ENCODE measurements at places on chromosomes 4 and X.

DNA sequence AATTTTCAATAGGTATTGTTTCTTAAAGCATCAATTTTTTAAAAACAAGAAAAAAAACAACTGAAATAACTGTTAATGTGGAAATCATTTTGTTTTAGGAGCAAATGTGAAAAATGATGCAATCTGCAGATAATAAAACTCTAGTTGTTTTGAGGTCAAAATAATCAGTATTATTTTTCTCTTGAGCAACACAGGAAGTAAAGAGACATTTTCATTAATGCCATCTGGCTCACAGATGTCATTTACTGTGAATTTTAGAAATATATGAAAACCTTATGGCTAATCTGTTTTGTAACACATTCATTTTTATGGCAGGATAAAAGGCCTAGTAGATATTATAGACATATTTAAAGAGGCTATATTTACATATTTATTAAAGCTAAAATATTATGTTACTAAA is 141.6 kb downstream of the PCDH18 start:
- DNase-seq, result no peak

- DNase-seq, result no peak
Measured at GRCh38 chrX:22053481-22053880, 21.4 kb downstream of the PHEX start.

DNA sequence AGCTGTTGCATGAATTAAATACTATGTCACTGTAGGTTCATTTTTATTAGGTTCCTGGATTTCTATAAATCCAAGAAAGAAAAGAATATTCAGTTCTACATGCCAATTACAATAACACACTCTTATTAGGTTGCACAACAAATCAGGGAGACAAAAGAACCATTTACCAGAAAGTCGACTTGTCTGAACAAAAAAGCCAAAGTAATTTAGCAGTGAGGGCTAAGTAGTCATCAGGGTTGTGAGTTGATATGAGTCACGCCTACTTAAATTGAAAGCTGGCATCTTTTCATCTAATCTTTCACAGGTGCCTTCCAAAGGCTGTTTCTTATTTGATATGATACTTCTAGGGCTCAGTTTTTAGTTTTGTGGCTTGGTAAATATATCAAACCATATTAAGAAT is 25.4 kb upstream of the GNRHR start:
- no peak for DNase-seq

- DNase-seq, result no peak
Measured at GRCh38 chr4:128831531-128832242, 22.2 kb downstream of the JADE1 start.

- DNase-seq, result no peak
Measured at GRCh38 chr4:155245105-155245504, 36.7 kb downstream of the NPY2R start.

- DNase-seq, result no peak
Measured at GRCh38 chr4:26356081-26356501, 35.3 kb downstream of the RBPJ start.

GRCh38 chrX:150212672-150213480 is 150.2 kb upstream of the MAMLD1 start:
- no peak for DNase-seq

DNA sequence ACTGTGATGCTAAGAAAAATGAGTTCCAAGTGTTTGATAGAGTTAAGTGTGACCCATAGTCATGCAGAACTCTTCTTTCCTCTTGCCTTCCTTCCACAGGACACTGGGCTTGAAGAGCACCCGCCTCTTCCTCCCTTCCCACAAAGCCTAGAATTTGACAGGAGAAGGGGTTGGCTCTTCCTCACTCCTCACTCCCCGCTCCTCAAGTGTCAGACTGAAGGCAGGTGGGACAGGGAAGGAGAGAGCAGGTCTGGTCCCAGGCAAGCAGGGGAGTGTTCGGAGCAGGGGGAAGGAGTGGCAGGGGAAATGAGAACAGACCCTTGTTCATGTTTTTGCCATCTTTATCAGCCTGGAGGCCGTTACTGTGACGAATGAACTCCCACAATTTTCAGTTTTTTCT is 10.7 kb downstream of the MAGED2 start:
- no peak for DNase-seq

DNA sequence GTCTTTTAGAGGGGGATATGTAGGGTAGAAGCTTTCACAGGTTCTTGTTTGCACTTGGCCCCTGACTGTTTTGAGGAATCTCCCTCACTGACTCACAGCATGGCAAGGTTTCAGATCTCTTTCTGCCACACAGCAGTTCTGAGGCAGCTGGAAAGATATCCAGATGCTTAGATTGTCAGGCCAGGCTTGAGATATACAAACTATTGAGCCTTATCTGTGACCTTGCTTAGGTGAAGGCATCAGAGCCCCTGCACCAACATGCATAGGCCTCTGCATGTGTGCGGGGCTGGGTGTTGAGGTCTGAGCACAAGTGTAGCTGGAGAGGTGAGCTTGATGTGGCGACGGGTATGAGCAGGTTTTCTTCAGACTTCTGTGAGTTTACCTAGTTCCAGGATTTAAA is 80.9 kb upstream of the MSANTD1 start:
- no peak for DNase-seq

DNA sequence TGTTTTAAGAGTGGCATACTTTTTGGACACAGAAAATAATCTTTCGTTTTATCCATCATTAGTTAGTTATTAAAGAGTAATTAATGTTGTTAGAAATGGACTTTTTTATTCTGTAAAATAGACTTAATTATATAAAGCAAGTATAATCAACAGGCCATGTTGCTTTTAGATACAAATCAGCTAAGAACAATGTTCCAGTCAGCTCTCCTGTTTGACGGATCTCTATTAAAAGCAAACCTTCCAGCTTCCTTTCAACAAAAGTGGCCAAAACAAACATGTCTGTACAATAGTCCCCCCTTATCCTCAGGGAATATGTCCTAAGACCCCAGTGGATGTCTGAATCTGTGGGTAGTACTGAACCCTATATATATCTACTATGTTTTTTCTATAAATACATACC is 4.9 kb upstream of the SLC10A4 start:
- no peak for DNase-seq

DNA sequence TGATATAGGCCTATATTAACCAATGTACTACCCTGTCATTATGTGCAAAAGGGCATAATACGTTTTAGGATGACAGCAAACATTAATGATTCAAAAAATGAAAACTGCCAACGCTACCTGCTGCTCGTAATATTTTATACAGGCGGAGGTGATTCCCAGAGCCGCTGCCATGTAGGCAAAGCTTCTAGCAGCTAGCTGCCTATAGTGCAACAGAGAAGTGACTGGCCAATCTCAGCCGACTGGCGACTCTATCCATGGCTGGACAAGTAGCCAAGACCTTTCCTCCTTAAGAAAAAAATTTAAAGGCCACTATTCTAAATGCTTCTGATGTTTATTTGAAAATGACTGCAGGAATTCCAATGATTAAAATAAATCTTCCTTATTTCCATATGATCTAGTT is 1.9 kb downstream of the PPARGC1A start:
- DNase-seq, result no peak

DNA sequence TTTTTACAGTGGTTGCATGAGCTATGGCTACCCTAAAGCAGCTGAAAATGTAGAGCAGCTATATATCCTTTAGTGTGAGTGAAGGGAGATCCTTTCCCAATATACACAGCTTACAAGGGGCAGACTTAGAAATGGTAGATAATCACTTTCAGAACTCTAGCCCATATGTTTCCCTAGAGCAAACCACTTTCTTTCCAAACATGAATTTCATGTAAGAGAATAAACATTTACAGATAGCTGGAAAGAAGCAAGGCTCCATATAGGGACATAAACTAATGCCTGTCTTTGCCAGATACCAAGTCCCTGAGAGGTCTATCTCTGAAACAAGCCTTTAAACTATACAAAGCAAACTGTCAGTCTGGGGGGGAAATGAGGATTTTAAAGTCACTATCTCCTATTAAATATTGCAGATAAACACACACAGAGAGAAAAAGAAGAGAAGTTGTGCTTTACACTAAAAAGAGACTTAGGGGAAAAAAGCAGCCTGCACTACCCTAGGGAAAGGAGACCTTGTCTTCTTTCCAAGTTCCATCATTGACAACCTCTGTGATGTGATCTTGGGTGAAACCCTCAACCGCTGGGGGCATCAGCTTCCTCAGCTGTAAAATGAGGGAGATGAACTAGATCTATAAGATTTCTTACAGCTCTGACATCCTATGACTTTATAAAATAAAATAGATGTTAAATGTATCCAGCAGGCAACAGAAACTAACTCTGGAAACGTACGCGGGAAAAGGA is 73.6 kb downstream of the TMEM156 start:
- DNase-seq, result no peak

GRCh38 chr4:100062921-100063320 is 112.8 kb upstream of the H2AZ1 start:
- DNase-seq, result no peak

DNA sequence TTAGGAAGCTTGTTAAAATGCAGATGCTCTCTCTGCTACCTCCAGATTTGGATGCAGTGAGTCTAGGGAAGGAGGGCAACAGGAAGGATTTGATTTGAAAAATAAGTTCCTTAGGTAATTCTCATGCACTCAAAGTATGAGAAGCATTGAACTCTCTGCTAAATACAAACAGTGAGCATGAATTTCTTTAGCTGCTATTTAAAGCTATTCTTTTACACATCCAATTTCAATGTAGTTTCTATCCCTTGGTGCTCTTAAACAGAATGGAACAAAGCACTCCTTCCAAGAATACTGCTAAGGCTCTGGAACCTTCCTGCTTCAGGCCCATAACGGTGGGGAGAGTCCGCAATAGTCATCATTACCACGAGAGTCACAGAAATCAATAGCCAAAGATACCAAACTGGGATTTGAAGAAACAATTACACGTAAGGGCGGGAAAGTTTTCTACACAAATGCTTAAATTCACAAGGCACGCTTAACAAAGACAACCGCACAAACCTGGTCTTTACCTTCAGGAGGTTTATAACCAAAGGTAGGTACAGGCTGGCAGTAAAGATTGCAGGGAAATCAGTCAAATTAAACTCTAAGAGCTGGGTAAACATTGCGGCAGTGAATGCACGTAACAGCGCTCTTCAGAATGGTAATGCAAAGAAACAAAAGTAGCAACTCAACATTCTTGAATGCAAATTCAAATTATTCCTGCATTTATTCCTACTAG is 123.2 kb upstream of the NAP1L5 start:
- no peak for DNase-seq

GRCh38 chr4:82201303-82201702 is 172.5 kb downstream of the HNRNPD start:
- DNase-seq, result no peak

GRCh38 chr4:71334465-71334882 is 4.3 kb upstream of the SLC4A4 start:
- no peak for DNase-seq

DNA sequence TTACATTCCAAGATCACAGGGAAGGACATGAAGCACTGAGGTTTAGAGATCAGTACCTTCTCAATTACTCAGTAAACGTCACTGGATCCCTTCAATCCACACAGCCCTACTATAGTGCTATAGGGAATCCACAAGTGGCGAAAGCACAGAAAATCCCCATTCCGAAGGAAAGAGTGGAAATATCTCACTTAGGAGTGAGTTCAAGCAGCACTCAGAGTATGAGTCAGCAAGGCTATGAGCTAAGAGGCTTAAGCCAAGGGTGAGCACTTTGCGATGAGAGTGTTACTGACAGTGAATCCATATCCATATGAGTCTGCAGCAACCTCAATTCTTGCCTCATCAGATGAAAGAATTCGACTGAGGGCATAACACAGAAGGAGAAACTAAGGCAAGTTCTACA is 165.1 kb downstream of the VSIG4 start:
- DNase-seq, result no peak

GRCh38 chr4:10163296-10163695 is 46.7 kb upstream of the WDR1 start:
- DNase-seq, result no peak

DNA sequence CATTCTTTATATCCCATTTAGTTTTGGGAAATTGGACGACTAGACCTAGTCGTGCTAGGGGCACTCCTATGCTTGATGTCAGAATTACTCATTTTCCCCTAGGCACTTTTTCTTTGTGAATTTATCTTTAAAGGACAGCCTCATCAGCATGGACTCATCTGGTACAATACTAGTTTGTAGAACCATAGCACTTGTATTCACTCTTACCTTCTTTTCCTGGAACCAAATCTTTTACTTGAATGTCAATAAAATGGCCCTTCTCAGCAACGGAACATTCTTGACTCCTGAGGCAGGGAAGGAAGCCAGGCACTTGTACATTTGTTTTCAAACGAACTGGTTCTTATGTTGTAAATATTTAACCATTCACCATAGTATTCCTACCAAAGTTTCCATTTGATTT is 187.1 kb downstream of the SHROOM3 start:
- no peak for DNase-seq

DNA sequence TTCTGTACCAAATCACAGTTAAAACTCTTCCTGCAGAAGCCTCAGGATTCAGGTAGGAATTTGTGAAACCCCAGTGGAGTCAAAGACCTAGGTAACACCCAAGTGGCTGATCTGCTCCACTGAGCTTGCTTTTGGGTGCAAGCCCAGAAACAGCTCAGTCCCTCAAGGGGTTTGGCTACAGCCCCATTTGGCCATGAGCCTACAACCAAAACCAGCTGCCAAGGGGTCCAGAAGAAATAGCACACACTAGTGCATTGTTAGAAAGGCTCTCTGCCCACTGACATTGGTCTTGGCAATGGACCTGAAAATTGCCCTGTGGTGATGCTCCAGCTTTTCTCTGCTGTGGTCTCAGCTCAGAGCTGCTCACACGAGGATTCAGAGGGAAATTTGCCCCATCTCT is 577.4 kb upstream of the INTU start:
- DNase-seq, result no peak

- no peak for DNase-seq
Measured at GRCh38 chr4:177285953-177286352, 23.7 kb upstream of the NEIL3 start.

- DNase-seq, result no peak
Measured at GRCh38 chrX:155611302-155611701, 1.4 kb downstream of the TMLHE start.

- no peak for DNase-seq
Measured at GRCh38 chr4:56976283-56976836, 1.0 kb downstream of the NOA1 start.

GRCh38 chr4:163895378-163896005 is 401.0 kb downstream of the TMA16 start:
- DNase-seq, result no peak

DNA sequence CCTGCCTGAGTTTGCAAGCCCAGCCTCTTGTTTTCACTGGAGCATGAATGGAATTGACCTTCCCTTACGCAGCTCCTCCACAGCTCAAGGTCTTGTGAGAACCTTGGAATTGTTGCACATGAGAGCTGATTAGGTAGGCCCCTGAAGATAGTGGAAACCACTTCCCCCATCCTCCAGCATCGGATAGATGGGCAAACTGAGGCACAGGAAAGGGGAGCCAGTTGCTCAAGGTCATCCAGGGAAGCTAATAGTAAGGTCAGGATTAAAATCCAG is 27.2 kb downstream of the PJA1 start:
- DNase-seq, result no peak

GRCh38 chr4:6972911-6973310 is 63.3 kb downstream of the TBC1D14 start:
- no peak for DNase-seq
